ENCODE measurements at places on chromosomes 3 and 15.

GRCh38 chr15:78244101-78244500 lies 9.7 kb upstream of the ACSBG1 start:
- DNase-seq = no peak

DNA sequence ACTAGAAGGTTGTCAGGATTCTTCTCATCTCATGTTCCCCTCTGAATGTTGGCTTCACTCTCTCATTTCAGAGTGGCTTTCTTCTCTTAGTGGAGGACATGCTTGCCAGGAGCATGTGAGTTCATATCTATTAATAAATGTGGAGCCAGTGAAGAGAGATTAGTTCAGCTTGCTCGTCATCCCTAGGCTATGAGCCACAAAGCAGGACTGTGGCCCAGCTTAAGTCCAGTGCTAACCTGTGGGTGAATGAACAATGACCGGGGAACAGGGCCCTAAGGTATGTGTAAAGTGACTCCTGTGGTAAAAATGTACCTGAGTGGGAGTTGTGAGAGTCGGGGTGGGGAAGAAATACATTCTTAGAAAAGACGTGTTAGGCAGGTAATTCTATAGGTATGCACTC lies 96.9 kb upstream of the TBL1XR1 start:
- DNase-seq = peak; percentile 56

DNA sequence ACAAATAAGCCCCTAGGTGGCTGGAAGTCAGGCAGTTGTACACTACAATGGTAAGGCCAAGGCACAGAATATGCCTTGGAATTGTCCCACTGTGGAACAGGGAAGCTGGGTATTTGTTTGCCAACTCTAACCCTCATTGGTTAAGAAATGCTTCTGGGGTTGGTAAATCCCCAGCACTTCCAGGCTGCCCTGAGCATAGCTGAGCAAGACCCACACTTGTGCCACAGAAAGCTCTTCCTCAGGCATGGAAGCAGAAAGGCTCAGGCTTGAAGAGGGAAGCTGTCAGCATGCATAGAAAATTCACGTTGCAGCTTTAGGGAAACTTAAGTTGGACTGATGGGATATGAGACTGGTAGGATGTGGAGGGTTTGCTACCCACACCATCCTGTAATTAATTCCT lies 86.9 kb upstream of the PLCL2 start:
- no peak for DNase-seq

- DNase-seq = no peak
Observed at GRCh38 chr3:65963787-65964677, 74.7 kb downstream of the MAGI1 start.

DNA sequence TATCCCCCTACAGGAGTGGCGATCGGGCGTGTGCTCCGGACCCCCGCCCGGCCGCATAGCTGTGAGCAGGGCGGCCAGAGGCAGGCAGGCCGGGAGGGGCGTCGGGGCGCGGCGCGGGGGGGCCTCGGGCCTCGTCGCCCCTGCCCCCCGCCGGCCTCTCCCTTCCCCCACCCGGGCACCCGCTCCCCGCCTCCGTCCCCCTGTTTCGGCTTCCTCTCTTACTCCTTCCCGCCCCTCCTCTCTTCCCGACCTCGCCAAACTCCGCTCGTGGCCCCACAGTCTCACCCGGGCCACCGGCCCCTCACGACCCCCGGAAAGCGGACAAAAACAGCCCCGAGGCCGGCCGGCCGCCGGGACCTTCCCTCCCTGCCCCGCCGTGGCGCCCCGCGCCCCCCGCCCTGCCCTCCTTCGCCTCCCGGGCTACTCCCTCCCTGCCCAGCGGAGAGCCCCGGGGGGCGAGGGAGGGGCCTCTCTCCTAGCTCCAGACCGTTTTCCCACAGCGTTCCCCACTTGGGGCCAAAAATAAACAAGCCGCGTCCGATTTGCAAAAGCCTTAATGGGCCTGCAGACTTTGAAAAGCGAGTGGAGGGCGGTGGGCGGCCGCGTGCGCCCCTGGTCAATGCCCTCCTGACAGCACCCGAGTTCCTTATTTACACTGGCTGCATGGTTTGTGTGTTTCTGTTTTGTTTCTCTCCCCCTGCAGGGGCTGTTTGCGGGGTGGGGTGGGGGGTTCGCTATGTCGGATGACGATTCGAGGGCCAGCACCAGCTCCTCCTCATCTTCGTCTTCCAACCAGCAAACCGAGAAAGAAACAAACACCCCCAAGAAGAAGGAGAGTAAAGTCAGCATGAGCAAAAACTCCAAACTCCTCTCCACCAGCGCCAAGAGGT lies 1.0 kb downstream of the UBE2E1 start:
- DNase-seq = peak; percentile 34

DNA sequence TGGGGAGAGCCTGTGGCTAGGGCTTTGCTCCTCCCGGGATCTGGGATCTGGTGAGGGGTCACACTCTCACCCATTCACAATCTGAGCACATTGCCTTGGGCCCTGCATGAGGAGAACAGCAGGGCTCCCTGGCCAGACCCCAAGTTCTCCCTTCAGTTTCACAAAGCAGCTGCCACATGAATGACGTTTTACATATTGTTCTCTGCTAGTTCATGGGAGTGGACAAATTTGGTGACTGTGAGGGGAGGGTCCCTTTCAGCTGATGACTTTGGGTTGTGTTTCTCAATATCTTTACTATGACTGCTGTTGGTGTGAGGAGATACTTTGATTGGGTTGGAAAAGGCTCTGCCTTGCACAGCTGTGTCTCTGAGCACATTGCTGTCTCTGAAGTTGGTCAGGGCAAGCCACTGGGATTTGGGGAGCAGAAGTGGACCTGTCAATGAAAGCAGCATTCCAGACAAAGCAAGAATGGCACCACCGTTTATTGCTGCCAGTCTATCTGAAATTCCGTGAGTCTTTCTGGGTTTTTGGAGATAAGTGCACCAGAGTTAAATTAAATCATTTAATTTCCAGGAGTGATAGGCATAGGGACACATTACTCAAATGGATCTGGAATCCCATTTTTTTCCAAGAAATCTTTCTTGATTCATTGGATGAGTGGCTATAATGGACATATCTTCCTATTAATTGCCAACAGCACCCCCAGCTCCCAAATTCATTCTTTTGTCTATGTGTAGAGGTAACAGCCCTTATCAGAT lies 10.3 kb downstream of the TIMP4 start:
- peak; percentile 49 for DNase-seq

GRCh38 chr3:99638167-99638948 lies at the start of gene COL8A1:
Gene COL8A1, plus strand, starts transcription at chr3:99638594. Its CDS starts 152,089 bp downstream, at chr3:99790683.
- peak; percentile 67 for DNase-seq

GRCh38 chr3:194082743-194083636 lies 53.0 kb upstream of the HES1 start:
- DNase-seq = peak; percentile 62

DNA sequence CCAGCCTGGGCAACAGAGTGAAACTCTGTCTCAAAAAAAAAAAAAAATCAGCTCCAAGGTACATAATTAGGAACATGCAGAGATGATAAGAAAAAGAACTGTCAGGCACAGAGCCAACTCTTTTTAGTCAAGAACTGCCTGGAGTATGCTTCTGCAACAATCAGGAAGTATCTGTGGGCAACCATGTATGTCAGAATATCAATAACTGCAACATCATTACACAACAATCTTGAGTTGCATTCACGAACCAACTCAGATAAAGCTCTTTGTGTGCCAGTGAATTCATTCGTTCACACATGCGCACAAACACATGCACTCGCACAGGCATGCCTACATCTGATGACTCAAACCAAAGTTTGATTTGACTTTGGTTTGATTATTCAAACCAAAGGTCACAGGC lies 32.1 kb downstream of the EFHB start:
- no peak for DNase-seq

GRCh38 chr3:23481011-23481615 lies 278.0 kb downstream of the UBE2E2 start:
- DNase-seq = no peak

DNA sequence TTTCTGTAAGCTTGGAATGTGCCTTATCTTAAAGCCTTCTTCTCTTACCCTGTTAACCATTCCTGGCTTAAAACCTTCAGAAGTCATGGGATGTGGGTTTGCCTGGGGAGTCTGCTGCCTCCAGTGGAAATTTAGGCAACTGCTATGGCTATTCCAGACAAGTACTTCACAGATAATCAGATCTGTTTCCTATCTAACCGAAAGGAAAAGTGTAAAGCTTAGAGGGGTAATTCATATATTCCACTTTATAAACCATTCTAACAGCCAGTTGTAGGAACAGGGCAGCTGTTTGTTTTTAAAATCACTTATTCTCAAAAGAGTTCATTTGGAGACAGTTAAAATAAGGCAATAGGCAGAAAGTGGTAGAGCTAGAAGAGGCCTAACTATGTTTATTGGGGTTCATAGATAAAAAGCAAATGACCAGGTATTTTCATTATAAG lies 219.9 kb downstream of the TCF12 start:
- DNase-seq = no peak

- no peak for DNase-seq
Observed at GRCh38 chr3:50876947-50877346, 202.2 kb downstream of the DOCK3 start.

DNA sequence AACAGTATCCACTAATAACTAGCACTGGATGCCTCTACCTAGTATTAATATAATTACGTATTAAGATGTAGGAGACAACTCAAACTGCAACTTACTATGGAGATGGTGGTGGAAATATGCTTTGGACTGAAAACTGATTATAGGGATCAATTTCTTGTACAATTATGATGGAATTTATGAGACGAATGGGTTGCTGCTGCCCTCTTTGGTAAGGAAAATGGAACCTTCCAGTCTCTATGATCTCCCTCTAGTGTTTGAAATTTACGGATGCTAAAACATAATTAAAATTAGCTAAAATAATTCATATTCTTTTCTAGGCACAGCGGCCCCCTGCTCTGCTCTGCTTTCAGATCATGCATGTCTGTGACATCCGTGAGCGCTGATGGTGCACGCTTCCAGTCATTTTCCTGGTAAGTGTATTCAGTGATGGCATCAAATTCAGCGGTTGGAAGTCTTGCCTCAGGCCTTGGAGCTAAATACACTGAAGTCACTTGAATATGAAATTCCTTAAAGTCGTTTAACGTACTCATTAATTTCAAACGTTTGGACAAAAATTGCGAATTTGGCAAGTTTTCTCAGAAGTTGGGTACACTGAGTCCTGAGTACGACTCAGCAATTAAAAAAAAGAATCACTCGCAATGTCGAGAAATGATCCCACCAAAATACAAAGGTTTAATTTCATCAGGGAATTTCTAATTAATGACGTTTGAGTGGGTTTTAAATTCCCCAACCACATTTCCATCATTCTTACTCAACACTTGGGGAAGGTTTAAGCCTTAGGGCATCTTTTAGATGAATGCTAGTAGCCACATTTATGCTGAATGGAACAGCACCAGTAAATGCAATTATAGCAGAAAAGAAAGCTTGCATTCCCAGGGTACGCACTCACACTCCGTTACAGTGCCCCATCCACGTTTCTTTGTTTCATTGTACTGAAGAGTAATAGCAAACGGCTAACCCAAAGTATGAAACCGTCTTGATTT lies 132.6 kb downstream of the NR2F2 start:
- DNase-seq = no peak

GRCh38 chr15:74024687-74025086 lies 30.2 kb downstream of the PML start:
- no peak for DNase-seq

DNA sequence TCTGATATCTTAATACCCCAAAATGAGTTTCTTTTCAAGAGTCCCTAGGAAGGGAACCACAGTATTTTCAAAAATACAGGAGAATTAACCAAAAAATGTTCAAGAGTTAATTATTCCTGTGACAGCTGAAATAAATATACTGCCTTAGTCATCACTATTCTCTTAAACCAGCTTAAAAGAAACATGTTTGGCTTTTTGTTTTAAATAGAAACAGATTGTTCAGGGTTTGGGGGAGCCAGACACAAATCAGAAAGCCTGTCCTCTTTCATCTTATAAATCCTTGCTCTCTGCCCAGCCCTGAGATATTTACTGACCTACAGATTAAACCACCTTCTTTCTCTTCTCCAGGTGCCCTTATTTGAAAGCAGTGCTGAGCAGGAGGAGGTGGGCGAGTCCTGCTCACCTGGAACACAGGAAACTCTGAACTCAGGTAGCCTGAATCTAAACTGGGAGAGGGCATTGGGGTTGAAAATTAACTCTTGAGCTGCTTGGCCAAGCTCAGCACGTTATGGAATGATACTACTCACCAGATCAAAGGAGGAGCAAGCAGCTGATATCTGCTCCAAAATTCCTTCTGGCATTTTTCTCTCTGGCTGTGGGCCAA lies 84.1 kb upstream of the SPRED1 start:
- DNase-seq = no peak

DNA sequence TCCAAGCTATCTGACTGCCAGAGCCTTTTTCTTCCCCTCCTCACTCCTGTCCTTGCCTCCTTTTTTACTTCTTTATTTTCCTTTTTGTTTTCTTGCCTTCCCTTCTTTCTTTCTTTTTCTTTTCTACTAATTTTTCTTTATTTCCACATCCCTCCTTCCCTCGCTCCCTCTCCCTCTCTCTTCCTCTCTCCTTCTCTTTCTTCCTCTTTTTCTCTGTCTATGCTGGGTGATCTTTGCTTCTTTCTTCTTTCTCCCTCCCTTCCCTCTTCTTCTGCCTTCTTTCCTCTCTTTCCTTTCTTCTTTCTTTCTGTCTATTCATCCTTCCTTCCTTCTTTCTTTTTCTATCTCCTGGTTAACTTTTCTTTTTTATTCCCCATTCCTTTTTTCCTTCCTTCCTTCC lies 564.8 kb downstream of the NSUN3 start:
- no peak for DNase-seq

DNA sequence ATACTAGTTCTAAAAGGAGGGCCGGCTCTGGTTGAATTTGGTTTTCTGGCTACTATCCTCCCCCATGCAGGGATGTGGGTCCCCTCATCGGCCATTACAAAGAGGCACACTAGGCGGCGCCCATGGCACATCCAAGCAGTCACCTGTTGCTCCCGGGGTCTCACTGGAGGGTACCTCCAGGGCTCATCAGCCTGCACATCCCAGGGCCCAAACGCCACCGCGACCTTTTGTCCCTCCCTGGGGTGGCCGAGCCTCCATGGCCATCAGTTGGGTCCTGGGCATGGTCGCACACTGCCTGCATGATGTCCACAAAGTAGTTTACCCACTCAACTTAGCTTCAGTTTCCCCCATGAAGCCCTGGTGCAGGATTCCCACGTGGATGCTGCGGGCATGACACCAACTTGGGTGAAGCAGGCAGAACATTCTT lies 28.3 kb downstream of the IDH3A start:
- DNase-seq = peak; percentile 44

GRCh38 chr3:190013943-190014924 lies 106.5 kb downstream of the P3H2 start:
- DNase-seq = no peak

DNA sequence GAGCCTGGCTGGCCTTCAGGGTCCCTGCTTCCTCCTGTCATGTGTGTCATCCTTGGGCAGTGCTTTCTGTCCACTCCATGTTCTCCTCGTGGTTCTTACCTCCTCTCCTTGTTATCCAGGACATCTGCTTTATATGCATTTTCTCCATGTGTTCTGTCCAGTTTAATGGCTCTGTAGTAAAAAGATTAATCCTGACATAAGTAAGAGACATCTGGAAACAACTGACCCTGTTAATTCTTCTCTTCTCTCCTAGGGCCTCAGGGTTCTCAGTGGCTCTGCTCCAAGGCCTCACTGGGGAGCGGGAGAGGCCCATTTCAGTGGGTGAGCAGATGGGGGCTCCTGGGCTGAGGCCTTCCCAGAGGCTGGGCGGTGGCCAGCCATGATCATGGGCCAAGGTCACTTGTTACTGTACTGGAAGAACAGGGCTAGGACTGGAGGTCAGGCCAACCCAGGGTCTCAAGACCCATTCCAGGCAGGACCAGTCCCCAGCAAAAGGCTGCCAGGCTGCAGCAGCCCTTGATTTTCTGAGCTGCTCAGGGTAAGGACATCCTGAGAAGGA lies 20.2 kb upstream of the CDCP1 start:
- no peak for DNase-seq
